ENCODE measurements at places on chromosomes 3 and 15. TPM values are rescaled to one million over a fixed set of nuclear protein-coding genes. Genes with fewer than 3 reads are reported as not detected.

DNA sequence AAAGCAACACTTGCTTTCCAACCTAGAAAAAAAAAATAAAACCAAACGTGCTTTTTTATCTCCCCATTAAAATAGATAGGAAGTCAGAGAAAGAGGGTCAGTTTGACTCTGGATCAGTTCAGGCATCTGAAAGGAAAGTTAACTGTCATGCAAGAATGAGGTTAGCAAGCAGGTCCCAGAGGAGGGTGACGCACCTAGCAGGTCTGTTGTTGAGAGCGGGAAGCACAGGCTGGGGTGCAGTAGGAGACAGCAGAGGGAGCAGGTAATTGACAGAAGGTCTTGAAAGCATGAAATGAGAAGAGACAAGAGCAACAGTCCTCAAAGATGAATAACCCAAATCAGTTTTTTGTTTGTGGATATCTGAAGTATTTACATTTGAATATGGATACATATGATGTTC, 82.5 kb downstream of the ANO10 start:
- no peak for DNase-seq
- H3K27me3 ChIP-seq, result no peaks in the 10 kb centered on the region
- no peaks in the 10 kb centered on the region for H3K36me3 ChIP-seq
- no peak overlapping the region for H3K27ac ChIP-seq
- H3K4me3 ChIP-seq, result no peak overlapping the region
- no peaks in the 10 kb centered on the region for H3K4me1 ChIP-seq

DNA sequence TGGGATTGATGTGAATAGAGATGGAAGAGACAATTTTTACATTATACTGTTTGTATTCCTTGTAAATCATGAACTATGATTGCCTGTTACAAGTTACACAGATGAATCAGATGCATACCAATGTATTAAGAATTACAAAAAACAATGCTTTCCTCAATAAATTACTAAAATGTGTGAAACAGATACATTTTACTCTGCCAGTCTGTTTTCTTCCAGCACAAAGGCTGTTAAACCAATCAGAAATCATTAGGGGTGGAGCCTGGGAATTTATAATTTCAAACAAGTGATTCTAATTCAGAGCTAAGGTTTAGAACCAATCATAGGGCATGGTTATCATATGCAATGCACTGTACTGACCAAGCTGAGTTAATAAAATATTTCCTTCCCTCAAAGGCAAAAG, 21.8 kb upstream of the ANKRD28 start:
- H3K4me3 ChIP-seq, result no peak overlapping the region
- H3K27me3 ChIP-seq, result no peaks in the 10 kb centered on the region
- H3K27ac ChIP-seq, result no peak overlapping the region

The CTXN2 gene
- total RNA-seq, result not detected

DNA sequence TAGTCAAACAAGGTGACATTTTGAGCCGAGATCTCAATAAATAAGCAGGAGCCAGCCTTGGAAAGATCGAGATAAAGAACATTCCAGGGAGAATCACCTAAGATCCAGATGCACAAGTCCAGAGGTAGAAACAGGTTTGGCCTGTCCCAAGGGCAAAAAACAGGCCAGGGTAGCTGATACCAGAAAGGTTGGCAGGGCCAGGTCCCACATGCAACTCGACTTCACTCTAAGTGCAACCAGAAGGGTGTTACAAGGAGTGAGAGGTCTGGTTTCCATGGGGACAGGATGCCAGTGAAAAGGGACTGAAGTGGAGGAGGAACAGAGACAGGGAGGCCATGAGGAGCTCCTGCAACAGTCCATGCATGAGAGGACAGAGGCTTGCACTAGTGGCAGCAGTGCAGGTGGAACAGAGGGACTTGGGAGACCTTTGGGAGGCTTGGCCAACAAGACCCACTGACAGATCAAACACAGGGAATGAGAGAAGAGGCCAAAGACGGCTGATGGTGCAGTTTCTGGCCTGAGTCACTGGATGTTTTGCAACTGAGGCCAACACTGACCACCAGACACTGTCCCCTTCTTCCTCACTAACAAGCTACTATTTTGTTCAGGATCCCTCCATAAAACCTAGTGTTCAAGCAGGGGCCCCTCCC, 5.2 kb downstream of the TPRA1 start:
- H3K36me3 ChIP-seq, result no peaks in the 10 kb centered on the region
- no peak overlapping the region for H3K4me3 ChIP-seq
- no peak overlapping the region for H3K27ac ChIP-seq
- H3K4me1 ChIP-seq, result no peaks in the 10 kb centered on the region
- no peak for DNase-seq

DNA sequence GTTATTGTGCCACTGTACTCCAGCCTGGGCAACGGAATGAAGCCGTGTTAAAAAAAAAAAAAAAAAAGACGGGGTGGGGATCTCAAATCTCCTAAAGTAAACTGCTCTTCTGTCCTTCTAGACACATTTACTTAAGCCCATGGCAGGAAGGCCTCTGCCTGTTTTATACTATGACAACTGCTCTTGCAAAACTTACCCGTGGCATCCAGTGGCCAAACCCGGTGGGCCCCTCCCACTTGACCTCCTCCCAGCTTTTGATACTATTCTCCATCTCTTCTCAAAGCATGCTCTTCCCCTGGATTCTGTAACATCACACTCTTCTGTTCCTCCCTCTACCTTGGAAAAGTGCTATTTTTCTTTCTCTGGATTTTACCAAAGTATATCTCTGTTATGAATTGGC, 112.2 kb downstream of the RFTN1 start:
- no peaks in the 10 kb centered on the region for H3K27me3 ChIP-seq
- no peak for DNase-seq
- no peaks in the 10 kb centered on the region for H3K4me1 ChIP-seq
- H3K4me3 ChIP-seq, result no peak overlapping the region

DNA sequence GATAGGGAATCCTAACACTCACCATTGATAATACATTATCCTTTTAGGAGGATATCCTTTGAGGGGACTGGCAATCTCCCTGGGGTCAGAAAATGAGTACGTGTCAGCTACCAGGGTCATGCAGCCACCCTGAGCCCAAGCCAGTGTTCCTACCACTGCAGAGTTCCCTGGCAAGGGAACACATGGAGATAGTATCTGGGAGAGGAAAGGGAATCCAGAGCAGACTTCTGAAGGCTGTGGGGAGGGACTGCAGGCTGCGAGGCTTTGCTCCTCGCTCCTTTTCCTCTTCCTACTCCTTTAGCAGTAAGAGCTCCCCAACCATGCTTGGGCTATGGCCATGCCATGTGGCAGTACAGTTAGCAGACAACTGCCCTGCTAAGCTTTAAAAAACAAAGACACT, 62.9 kb upstream of the TJP1 start:
- no peaks in the 10 kb centered on the region for H3K27me3 ChIP-seq
- H3K36me3 ChIP-seq, result no peaks in the 10 kb centered on the region
- no peak for DNase-seq
- no peak overlapping the region for H3K4me3 ChIP-seq
- no peak overlapping the region for H3K27ac ChIP-seq
- no peaks in the 10 kb centered on the region for H3K4me1 ChIP-seq

DNA sequence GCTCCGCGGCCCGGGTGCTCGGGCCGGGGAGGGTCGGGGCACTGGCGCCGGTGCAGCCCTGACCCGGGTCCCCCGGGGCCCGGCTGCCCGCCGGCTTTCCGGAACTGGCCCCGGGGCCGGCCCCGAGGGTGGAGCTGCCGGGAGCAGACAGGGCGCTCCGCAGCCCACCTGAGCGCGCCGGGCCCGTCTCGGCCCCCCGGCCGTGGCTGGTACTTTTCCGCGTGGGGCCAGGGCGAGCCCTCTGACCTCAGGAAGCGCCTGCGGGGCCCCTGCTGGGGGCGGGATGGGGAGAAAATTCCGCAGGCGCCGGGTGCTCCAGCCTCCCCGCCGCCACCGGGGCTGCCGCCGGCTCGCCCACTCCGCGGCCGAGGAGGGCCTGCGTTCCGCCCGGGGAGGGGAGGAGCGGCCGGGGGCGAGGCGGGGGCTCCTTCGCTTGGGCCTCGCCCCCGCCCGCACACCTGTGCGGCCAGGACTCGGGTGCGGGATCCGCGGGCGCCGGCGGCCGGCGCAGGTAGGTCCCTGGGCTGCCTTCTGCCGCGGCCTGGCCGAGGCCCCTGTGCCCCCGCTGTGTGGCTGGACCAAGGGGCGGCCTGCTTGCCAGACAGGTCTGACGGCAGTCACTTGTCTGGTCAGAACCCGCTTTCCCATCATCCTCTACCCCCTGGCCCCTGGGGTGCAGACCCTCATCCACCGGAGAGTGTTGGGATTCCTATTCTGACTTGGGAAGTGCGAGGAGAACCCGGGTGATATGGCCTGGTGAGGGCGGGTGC, 3.5 kb downstream of the FURIN start:
- H3K36me3 ChIP-seq, result peaks cover 6% of the 10 kb centered on the region
- H3K27me3 ChIP-seq, result no peaks in the 10 kb centered on the region
- peak overlapping the region; percentile 89 for H3K4me3 ChIP-seq

The KNL1 gene
- total RNA-seq, result 0.42 TPM

The CCDC33 gene
- total RNA-seq, result not detected

- H3K4me3 ChIP-seq, result no peak overlapping the region
- H3K27me3 ChIP-seq, result no peaks in the 10 kb centered on the region
- no peaks in the 10 kb centered on the region for H3K4me1 ChIP-seq
- H3K27ac ChIP-seq, result no peak overlapping the region
Observed at GRCh38 chr3:10766049-10766705, 49.9 kb upstream of the SLC6A11 start.

The ZNF620 gene
- total RNA-seq, result 4.7 TPM

GRCh38 chr3:151328298-151328995, 902 bp downstream of the P2RY13 start:
- no peaks in the 10 kb centered on the region for H3K4me1 ChIP-seq
- H3K4me3 ChIP-seq, result no peak overlapping the region
- DNase-seq, result no peak
- H3K27me3 ChIP-seq, result no peaks in the 10 kb centered on the region

The ADGRG7 gene
- 0.51 TPM for total RNA-seq

GRCh38 chr15:40088929-40089755, 19.5 kb downstream of the BMF start:
- no peak overlapping the region for H3K27ac ChIP-seq
- H3K4me3 ChIP-seq, result no peak overlapping the region
- H3K4me1 ChIP-seq, result no peaks in the 10 kb centered on the region
- no peaks in the 10 kb centered on the region for H3K36me3 ChIP-seq
- H3K27me3 ChIP-seq, result no peaks in the 10 kb centered on the region

The DLL4 gene
- 9.7 TPM for total RNA-seq

DNA sequence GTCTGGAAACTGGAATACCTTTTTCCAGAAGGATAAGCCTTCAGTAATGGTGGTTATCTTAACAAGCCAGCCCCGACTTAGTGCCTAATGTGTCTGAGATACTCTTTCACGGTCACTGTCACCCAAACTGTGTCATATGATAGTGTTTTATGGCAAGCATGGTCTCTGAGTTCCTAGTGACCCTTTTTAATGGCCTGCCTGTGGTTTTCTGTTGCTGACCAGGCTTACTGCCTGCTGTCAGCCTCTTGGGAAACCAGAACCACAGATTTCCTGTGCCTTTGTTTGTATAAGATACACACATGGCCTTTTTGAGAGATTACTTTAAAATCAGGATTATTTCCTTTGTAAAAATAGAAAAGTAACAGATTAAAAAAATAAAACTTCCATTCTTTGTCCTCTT, 22.4 kb downstream of the HPS3 start:
- no peak overlapping the region for H3K27ac ChIP-seq
- H3K4me1 ChIP-seq, result no peaks in the 10 kb centered on the region
- no peaks in the 10 kb centered on the region for H3K27me3 ChIP-seq
- no peak overlapping the region for H3K4me3 ChIP-seq
- peaks cover 7% of the 10 kb centered on the region for H3K36me3 ChIP-seq
- no peak for DNase-seq

The NANOGP8 gene
- total RNA-seq, result 1.5 TPM

DNA sequence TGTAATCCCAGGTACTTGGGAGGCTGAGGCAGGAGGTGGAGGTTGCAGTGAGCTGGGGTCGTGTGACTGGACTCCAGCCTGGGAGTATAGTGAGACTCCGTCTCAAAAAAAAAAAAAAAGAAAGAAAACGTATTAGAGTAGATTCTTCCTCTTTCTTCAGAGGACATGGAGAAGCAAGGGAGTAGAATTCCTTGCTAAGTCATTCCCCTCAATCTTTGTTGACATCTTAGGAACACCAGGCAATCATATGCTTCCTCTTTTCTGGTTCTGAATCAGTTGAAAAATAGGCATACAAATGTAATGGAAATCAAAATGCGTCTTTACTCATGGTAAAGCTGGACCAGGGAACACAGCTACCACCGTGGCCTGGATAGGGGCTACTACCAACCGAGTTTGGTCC, 38.3 kb upstream of the ATOSA start:
- H3K27me3 ChIP-seq, result no peaks in the 10 kb centered on the region
- H3K27ac ChIP-seq, result no peak overlapping the region
- H3K36me3 ChIP-seq, result no peaks in the 10 kb centered on the region
- no peaks in the 10 kb centered on the region for H3K4me1 ChIP-seq

DNA sequence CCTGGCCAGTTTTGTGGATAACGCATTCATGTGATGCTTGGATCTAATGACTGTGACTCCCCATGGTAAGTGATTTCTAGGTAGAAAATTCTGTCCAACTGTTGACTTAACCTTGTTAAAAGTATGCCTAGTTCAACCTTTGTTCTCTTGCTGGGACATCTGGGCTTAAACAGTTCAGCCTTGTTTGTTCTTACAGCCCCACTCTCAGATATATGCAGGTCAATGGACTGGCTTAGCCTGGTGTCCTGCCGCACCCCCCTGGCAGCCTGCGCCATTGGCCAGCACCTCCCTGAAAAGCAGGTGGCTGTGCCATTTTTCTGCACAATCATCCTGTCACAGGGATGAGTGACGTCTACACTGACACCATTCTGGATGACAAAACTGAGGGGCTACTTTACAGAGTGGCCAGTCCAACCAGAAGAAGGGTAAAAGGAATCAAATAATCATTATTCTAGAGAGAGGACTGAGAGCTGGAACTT, 244.7 kb upstream of the ONECUT1 start:
- no peaks in the 10 kb centered on the region for H3K36me3 ChIP-seq
- no peaks in the 10 kb centered on the region for H3K27me3 ChIP-seq
- H3K4me3 ChIP-seq, result no peak overlapping the region
- H3K27ac ChIP-seq, result no peak overlapping the region
- no peaks in the 10 kb centered on the region for H3K4me1 ChIP-seq
- no peak for DNase-seq

- no peaks in the 10 kb centered on the region for H3K27me3 ChIP-seq
- peaks cover 8% of the 10 kb centered on the region for H3K4me1 ChIP-seq
- H3K36me3 ChIP-seq, result no peaks in the 10 kb centered on the region
- DNase-seq, result no peak
Observed at GRCh38 chr15:78061963-78062427, 15.5 kb downstream of the TBC1D2B start.

DNA sequence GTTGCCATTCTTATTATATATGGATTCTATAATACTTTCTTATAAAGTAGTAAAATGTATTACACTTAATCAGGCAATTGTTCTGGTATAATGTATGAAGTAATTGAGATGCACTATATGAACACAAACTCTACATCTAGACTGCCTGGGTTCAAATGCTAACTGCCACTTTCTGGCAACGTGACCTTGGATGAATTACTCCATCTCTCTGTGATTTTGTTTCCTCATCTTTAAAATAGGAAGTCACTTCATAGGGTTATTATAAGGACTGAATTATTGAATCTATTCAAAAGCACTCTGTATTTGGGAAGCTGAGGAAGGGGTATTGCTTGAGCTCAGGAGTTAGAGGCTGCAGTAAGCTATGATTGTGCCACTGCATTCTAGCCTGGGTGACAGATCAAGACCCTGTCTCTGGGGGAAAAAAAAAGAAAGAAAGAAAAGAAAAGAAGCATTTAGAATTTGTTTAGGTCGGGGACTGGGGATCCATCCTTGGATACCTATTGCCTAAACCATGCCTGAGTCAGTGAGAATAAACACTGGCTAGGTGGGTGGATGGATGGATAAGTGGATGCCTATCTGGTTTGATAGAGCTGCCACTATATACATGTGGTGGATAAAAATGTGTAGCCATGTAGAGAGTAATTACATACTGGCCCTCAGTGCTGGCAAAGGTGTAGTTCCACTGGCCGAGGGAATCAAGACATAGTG, 2.5 kb downstream of the TM4SF1 start:
- no peak for DNase-seq
- no peaks in the 10 kb centered on the region for H3K36me3 ChIP-seq
- peaks cover 4% of the 10 kb centered on the region for H3K4me1 ChIP-seq
